Chondrocyte (in vitro differentiated cells): ENCODE measurements at places on chromosomes 6 and 20. TPM values are rescaled to one million over a fixed set of nuclear protein-coding genes. Genes with fewer than 3 reads are reported as not detected.
A peak's percentile ranks its signal among the peaks of the same experiment; 100 is the strongest.

- no peak for DNase-seq
- H3K36me3 ChIP-seq: peaks cover 2% of the 10 kb centered on the region
- H3K4me1 ChIP-seq: peaks cover 48% of the 10 kb centered on the region
- peak within 1 kb of the TSS; percentile 81 for H3K27ac ChIP-seq
These were observed at the start of gene COL19A1 for GRCh38 chr6:69866351-69866769. COL19A1 (plus strand) TSS chr6:69866556; CDS start chr6:69879568, 13,012 bp downstream.

GRCh38 chr20:63940472-63941266 lies 15.5 kb downstream of the UCKL1 start:
- no peak overlapping the region for H3K4me3 ChIP-seq
- no peaks in the 10 kb centered on the region for H3K4me1 ChIP-seq
- no peak overlapping the region for H3K27ac ChIP-seq
- no peaks in the 10 kb centered on the region for H3K27me3 ChIP-seq

GRCh38 chr6:167839755-167840154 lies 13.0 kb downstream of the AFDN start:
- peaks cover 8% of the 10 kb centered on the region for H3K4me1 ChIP-seq
- no peaks in the 10 kb centered on the region for H3K27me3 ChIP-seq
- DNase-seq: no peak
- no peak overlapping the region for H3K4me3 ChIP-seq
- no peaks in the 10 kb centered on the region for H3K36me3 ChIP-seq

GRCh38 chr6:169225131-169225576 lies 28.5 kb downstream of the THBS2 start:
- no peak for DNase-seq
- no peaks in the 10 kb centered on the region for H3K27me3 ChIP-seq
- H3K4me1 ChIP-seq: peaks cover 21% of the 10 kb centered on the region
- H3K4me3 ChIP-seq: no peak overlapping the region
- H3K27ac ChIP-seq: peak overlapping the region; percentile 43

- H3K4me3 ChIP-seq: no peak overlapping the region
- no peak overlapping the region for H3K27ac ChIP-seq
- no peaks in the 10 kb centered on the region for H3K36me3 ChIP-seq
- no peak for DNase-seq
- peaks cover 8% of the 10 kb centered on the region for H3K27me3 ChIP-seq
These were observed 35.6 kb upstream of the MICB start for GRCh38 chr6:31462026-31462963.

DNA sequence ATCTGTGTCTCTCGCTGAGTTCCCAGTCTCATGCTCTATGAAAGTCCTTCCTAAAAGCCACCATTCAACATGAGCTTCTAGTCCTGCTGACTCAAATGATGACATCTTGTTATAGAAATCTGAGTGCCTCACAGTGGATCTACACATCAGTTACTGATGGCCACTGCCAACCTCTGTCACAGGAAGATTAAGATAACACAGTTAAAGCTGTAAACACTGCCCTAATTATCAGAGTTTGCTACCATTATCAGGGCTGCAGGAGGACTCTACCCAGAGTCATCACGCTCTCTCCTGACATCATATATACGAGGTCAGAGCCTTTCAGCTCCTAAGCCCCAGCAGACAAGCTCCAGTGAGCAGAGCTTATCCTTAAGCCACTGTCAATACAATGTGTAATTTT lies 63.2 kb downstream of the HIVEP2 start:
- peaks cover 41% of the 10 kb centered on the region for H3K4me1 ChIP-seq
- DNase-seq: no peak
- H3K36me3 ChIP-seq: peaks cover 3% of the 10 kb centered on the region
- H3K4me3 ChIP-seq: no peak overlapping the region
- no peak overlapping the region for H3K27ac ChIP-seq
- no peaks in the 10 kb centered on the region for H3K27me3 ChIP-seq

DNA sequence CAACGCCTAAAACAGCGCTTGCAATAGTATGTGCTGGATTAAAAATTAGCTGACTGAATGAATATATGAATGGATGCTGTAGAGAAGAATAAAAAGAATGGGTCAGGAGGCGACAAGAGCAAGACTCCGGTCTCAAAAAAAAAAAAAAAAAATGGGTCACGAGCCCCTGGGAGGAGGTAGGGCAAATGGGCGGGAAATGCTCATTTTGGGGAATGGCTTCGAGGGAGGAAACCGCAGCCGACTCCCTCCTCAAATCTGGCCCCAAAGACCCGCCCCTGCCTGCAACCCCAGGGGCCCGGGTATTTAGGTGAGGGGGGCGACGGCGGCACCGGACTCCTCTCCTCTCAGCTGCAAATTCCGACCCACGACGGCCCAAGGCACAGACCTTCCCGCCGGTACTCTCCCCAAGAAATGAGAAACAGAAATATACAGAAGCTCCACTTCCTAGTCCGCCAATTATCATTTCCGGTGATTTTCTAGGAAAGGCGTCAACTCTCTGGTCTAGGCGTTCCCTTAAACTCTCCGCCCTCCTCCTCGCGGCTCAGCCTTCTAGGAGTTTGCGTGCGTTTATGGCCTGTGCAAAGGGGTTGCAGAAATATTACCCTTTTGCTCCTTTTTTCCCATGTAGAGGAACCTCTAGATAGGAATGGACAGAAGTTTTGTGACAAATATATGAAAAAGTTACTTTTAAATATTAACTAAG lies at the start of gene ZNF311:
TSS of gene ZNF311 (minus strand) at position 133 of the 703 bp plus-strand sequence. CDS start 1,361 bp downstream, outside the sequence.
- no peaks in the 10 kb centered on the region for H3K36me3 ChIP-seq
- H3K4me3 ChIP-seq: peak within 1 kb of the TSS; percentile 65
- peaks cover 28% of the 10 kb centered on the region for H3K27me3 ChIP-seq
- H3K4me1 ChIP-seq: peaks cover 5% of the 10 kb centered on the region

DNA sequence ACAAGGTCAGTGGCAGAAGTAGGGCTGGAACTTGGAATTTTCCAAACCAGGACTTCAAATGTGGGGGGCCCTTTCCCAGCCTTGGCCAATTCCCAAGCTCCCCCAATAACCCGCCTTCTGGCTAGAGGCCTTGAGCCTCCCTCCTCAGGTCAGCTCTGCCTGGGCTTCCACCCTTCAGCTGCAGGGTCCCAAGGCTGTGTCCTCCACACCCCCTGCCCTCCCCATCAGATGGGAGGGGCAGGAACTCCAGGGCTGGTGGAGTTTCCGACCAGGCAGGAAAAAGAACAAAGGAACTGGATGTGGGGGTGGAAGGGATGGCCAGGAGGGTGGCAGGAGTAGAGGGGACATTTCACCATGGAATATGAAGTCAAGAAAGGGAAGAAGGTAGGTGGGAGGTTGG lies at the start of gene CCM2L:
TSS of gene CCM2L (plus strand) at position 338 of the 400 bp plus-strand sequence. CDS start at position 355, 17 bp downstream.
- no peak within 1 kb of the TSS for H3K27ac ChIP-seq
- H3K4me3 ChIP-seq: no peak within 1 kb of the TSS
- H3K4me1 ChIP-seq: peaks cover 11% of the 10 kb centered on the region
- DNase-seq: no peak

DNA sequence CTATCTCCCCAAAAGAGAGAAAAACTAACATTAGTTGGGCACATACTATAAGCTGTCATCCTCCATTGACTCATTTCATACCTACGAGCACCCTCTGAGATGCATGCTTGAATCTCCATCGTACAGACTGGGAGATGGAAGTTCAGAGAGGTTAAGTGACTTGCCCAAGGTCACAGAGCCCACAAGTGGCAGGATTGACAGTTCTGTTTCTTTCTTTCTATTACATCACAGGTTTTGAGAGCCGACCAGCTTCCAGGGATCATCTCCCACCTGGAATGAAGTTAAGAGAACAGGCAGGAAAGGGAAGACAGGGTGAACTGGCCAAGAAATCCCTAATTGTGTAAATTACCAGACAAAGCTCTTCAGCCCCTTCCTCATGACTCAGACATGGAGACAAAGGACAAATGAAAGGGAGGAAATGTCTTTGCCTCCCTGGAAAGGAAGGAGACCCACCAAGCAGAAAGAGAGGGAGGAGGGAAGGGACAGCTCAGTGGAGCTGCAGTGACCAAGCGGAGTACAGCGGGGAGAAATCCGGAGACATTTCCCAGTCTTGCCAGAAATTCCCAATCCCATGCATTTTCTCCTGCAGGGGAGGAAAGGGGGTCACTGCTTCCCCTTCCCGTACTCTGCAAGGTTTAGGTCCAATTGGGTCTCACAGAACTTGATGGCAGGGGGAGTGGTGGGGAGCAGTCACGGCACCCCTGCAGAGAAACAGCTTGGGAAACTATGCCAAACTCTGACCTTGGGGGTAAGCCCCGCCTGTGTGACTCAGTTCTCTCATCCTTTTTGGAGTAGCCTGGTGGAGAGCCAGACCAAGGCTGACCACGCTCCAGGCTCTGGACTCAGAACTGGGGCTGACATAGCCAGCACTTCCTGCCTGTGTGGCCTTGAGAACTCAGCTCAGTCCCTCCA lies 154.3 kb downstream of the ANKRD60 start:
- no peaks in the 10 kb centered on the region for H3K36me3 ChIP-seq
- peaks cover 7% of the 10 kb centered on the region for H3K27me3 ChIP-seq
- no peak for DNase-seq
- H3K4me1 ChIP-seq: peaks cover 18% of the 10 kb centered on the region
- H3K4me3 ChIP-seq: no peak overlapping the region
- H3K27ac ChIP-seq: peak overlapping the region; percentile 43

- DNase-seq: no peak
- H3K4me1 ChIP-seq: peaks cover 14% of the 10 kb centered on the region
- no peaks in the 10 kb centered on the region for H3K36me3 ChIP-seq
- H3K27ac ChIP-seq: peak within 1 kb of the TSS; percentile 73
- peak within 1 kb of the TSS; percentile 82 for H3K4me3 ChIP-seq
- no peaks in the 10 kb centered on the region for H3K27me3 ChIP-seq
These were observed at the start of gene PPP1R3G for GRCh38 chr6:5084781-5085647. PPP1R3G (plus strand) TSS chr6:5085341; CDS start chr6:5085486, 145 bp downstream.

DNA sequence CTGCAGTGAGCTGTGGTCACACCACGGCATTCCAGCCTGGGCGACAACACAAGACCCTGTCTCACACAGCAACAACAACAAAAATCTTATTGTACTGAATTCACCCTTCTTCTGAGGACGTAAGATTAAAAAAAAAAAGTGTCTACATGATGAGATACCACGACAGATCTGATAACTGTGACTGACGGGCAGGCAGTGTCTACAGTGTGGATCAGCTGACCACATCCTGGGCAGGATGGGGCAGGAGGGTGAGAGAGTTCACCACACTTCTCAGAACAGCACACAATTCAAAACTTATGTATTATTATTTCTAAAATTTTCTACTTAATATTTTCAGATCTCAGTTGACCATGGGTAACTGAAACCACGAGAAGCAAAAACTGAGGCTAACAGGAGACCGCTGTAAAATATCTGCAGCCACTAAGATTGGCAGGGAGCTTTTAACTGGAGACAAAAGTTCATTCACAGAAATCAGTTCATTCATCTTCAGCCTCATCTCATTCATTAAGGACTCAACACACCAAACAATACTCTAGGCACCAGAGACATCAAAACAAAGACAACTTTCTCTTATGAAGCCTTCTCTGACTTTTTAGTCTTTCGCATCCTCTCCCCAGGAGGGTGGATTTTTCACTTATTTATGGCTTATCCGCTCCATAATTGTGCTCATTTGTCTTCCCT lies 15.7 kb upstream of the NHSL1 start:
- H3K27ac ChIP-seq: no peak overlapping the region
- H3K4me1 ChIP-seq: no peaks in the 10 kb centered on the region
- no peaks in the 10 kb centered on the region for H3K27me3 ChIP-seq

DNA sequence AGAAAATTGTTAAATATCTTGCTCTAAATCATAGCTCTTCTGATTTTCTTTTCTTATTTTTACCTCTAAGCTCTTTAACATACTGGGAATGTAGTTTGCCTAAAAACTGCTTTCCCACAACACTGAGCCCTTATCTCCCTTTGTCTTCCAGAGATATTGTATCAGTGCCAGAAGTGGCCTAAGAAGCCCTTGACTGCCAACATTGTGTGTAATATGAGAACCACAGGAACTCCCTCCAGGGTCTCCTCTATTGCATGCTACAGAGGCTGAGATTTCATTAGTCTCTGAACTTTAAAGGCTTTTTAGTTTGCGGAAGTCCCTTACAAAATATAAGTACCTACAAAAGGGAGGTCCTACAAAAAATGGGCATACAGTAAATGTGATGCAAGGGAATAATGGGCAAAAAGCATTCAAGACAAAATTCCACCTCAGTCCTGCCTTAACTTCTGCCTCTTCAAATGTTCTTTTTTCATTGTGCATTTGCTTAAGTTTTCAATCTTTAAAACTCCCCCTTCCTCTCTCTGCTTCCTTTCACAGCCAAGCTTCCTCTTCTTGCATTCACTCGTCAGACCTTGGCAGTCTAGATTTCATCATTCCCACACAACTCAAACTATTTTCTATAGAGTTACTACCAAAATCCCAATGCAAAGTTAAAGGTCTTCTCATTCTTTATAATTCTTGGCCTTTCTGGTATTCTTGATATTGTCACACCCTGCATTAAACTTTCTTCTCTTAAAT lies 76.5 kb downstream of the ADGRG6 start:
- DNase-seq: no peak
- H3K4me3 ChIP-seq: no peak overlapping the region
- H3K27me3 ChIP-seq: no peaks in the 10 kb centered on the region
- peak overlapping the region; percentile 86 for H3K27ac ChIP-seq
- no peaks in the 10 kb centered on the region for H3K36me3 ChIP-seq

The PRR18 gene
- total RNA-seq: 0.36 to 0.70 TPM in 2 of 3 replicates, not detected in the other

The OPN5 gene
- not detected in 3 replicates for total RNA-seq

The PHACTR2 gene
- total RNA-seq: 104 to 255 TPM (median 110 TPM) in 3 replicates

The LY6G6D gene
- total RNA-seq: not detected in 3 replicates

The TMEM170B gene
- 3.6 to 5.1 TPM (median 3.9 TPM) in 3 replicates for total RNA-seq

The LBP gene
- total RNA-seq: not detected in 3 replicates
